ENCODE measurements at places on chromosomes 1 and 21.
A peak's percentile ranks its signal among the peaks of the same experiment; 100 is the strongest.

GRCh38 chr1:157944663-157945280, 48.7 kb upstream of the KIRREL1 start:
- no peak for DNase-seq

DNA sequence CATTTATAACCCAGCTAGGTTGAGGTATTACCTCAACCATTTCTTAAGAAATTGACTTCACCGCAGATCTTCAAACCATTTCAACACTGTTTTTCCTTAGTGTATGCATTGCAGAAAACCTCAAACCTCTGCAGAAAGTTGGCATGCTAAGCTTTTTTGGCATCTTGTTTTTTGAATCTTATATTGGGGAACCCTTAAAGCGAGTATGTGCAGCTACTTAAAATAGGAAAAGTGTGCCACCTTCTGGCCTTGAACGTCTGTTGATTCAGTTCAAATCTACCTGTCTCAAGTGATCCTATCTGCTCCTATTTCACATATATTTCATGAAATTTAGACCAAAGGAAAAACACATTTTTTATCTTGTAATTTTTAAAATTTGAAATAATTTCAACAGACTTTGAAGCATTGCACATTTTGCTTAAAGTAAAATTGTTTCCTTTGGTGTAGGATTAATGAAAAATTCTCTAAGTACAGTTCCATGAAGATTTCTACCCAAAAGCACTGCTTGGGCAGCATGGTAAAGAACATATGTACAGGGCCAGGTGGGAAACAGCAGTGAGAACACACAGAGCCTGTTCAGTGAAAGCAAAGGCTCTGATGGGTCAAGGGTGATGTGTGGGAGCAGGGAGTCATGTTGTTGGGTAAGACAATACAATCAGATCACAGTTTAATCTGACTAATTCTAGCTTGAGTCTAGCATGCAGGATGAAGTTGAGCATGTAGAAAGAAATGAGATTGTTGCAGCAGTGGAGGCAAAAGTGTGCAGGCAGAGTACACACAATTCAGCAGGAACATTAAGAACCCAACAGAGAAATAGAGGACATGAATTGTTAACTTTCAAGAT, 17.2 kb downstream of the HENMT1 start:
- peak; percentile 62 for DNase-seq

- no peak for DNase-seq
These were observed 44.1 kb upstream of the DNAJC6 start for GRCh38 chr1:65265296-65265650.

DNA sequence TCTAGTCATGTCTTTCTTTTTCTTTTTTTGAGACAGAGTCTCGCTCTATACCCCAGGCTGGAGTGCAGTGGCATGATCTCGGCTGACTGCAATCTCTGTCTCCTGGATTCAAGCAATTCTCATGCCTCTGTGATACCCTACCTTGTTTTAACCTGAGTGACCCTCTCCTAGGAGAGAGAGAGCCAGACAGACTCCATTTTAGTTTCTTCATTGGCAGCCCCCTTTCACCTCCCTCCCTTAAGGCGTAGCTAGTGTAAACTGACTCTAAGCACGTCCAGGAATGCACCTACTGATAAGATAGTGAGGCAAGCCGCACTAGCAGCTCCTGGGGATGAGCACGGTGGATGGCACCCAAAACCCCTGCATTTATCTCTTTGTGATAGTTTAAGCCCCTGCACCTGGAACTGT, 5.2 kb upstream of the PKNOX1 start:
- DNase-seq, result no peak

DNA sequence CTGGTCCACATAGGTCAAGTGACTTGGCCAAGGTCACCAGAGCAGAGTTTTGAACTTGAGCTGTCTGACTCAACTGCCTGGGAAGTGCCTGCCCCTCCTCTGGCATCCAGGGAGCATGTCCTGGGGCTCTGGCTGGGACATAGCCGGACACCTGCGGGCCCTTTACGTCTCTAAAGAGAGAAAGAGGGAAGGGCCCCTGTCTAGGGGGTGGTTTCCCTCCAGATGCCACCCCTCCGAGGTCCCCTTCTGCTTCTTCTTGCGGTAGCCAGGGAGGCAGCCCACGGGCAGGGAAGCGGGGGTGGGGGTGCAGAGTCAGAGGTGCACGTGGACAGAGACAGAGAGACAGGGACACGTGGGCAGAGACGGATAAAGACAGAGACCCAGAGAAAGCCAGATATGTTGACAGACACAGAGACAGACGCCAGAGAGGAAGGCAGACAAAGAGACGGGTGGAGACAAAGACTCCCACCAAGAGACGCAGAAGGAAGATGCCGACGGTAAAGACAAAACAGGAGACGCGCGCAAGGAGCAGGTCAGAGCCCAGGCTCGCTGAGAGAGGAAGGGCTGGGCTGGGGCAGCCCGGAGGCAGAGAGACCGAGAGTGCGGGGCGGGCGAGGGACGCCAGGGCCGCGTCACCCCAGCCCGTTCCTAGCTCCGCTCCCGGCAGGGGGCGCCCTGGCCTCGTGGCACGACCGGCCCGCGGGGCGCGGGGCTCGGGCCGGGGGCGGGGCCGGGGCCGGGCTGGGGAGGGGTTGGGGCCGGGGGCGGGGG, 458 bp upstream of the ALPL start:
- DNase-seq, result no peak

DNA sequence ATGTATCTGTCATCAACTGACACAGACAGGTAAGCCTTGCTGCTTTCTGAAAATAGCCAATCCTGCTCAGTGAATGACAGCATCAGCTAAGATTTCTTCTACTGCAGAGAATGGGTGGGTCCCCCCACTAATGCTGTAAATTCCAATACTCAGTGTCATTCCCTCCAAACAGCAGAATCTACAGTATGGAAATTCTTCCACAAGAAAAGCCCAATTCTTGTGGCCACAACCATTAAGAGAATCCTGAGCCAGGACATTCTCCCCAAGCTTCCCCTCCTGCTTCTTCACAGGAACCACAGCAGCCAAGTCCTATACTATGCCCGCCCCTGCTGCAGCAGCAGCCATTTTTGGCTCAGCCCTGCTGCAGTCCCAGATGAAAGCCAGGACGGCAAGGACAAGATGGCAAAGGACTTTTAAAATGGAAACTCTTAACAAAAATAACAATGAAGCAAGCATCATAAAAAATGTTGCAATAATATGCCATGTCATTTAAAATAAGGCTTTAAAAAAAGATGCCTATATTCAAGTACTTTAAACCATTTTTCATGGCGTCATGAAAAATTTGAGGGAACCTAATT, 26.8 kb downstream of the EIF4G3 start:
- no peak for DNase-seq

Measured in CD4-positive, alpha-beta memory T cell (primary cell).